Activated CD4-positive, alpha-beta memory T cell treated with anti-CD3 and anti-CD28 coated beads, Interleukin-2, amount 10 ng/mL, durations not matched to agents 7 days and 5 days (primary cell): ENCODE measurements at places on chromosomes 16 and 17.

DNA sequence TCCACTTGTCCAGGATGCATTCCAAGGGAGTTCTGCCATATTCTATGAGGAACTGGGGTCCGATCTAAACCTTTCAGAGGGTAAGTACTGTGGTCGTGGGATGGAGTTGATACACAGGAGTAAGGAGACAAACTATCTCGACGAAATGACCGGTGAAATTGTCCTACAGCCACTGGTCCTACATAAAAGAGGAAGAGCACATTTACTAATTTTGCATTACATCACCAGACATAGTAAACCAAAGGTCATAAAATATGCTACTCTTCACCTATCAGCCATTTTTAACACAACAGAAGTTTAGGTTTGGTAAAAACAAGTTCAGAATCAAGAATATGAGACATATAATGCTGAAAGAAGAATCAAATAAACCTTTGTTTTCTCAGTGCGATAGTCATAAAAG lies 8.1 kb downstream of the HSF5 start:
- no peak for DNase-seq

GRCh38 chr16:87556941-87557459 lies 45.3 kb upstream of the JPH3 start:
- no peak for DNase-seq

DNA sequence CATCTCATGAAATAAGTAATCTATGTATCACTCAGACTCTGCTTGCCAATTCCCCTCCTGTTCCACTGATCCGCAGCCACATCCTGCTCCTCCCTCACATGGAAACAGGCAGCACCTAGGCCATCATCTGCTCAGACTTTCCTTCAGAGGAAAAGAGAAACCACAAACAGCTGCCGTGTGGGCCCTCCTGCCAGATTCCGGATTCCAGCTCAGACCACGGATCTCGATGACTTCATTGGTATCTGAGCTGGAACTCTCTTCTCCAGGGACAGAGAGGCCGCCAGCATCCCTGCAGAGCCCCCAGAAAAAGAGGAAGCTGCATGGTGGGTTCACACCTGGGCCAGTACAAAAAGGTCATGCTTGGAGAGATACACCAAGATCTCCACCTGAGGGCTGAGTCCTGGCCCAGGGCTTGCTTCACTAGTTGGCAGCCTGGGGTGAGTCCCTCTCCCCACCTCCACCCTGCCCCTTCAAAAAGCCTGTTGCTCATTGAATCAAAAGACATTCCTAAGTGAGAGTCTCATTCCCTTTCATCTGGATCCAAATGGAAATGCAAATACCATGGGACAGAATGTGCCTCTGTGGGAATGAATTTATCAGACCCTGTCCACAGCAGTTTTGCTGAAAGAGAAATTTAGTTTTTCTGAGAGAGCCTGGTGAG lies 47.2 kb downstream of the HOXB1 start:
- DNase-seq: peak; percentile 54

- peak; percentile 60 for DNase-seq
These were observed 94.1 kb downstream of the MRM3 start for GRCh38 chr17:876272-876671.

- no peak for DNase-seq
These were observed 135.1 kb upstream of the CORO6 start for GRCh38 chr17:29757788-29758187.

- DNase-seq: peak; percentile 78
These were observed 39.2 kb downstream of the ZNF778 start for GRCh38 chr16:89256651-89257254.

DNA sequence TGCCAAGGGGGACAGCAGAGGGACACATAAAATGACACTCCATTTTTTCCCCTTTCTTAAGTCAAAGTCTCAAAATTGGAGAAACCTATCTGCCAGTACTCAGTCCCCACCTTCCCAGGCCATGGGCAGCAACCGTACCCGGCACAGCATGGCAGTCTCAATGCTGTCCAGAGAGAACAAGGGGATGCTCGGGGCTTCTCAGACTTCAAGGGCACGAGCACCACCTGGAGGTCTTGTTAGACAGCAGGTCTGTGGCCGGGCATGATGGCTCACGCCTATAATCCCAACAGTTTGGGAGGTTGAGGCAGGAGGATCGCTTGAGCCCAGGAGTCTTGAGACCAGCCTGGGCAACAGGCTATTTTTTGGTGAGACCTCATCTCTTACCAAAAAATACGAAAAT lies 3.2 kb downstream of the DNAH17 start:
- peak; percentile 26 for DNase-seq

- no peak for DNase-seq
These were observed 1.3 kb downstream of the NF1 start for GRCh38 chr17:31096106-31096436.

- no peak for DNase-seq
These were observed 2.6 kb downstream of the AXIN2 start for GRCh38 chr17:65558683-65559460.

GRCh38 chr16:21943571-21943970 lies 9.6 kb upstream of the UQCRC2 start:
- no peak for DNase-seq

DNA sequence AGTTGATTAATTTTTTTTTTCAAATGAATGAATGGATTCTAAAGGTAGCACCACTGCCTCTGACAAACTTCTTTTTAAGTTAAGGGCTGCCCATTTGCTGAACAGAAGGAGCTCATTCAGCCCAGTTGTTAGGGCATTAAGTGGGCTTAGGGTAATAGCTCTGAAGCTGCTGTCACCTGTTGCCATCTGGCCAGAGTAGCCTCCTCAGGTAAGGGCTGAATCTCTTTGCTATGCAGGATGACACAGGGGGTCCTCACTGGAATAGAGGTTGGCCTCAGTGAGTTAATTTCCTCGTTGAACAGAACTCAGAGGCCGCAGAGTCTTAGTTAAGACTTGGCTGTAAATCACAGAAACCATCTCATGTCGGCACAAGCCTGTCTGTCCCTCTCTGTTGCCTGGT lies 232.8 kb downstream of the CCDC182 start:
- DNase-seq: no peak

- DNase-seq: no peak
These were observed 36.4 kb downstream of the HEATR3 start for GRCh38 chr16:50102051-50102746.

DNA sequence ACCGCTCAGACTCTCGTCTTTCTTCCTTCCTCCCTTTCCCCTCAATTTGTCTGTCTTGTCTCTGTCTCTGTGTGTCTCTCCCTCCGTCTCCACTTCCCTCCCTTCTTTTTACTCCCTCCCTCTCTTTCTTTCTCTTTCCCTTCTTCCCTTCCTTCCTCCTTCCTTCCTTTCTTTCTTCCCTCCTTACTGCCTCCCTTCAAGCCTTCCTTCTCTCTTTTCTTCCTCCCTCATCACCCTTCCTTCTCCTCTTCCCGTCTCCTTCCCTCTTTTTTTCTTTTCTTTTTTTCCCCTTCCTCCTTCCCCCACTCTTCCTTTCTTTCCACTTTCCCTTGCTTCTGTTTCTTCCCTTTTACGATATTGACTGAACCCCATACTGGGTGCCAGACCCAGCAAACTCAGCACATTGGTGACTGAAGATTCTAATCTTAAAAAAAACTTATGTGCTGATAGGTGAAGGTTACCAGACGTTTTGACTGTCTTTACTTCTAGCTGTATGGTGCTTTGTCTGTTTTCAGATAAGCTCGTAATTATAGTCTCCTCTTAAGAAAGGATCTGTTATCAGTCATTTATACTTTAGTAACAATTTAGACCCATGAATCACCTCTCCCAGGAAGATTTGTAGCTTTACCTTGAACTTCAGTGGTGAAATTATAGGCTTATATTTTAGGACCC lies 481 bp upstream of the BRD7 start:
- DNase-seq: no peak

DNA sequence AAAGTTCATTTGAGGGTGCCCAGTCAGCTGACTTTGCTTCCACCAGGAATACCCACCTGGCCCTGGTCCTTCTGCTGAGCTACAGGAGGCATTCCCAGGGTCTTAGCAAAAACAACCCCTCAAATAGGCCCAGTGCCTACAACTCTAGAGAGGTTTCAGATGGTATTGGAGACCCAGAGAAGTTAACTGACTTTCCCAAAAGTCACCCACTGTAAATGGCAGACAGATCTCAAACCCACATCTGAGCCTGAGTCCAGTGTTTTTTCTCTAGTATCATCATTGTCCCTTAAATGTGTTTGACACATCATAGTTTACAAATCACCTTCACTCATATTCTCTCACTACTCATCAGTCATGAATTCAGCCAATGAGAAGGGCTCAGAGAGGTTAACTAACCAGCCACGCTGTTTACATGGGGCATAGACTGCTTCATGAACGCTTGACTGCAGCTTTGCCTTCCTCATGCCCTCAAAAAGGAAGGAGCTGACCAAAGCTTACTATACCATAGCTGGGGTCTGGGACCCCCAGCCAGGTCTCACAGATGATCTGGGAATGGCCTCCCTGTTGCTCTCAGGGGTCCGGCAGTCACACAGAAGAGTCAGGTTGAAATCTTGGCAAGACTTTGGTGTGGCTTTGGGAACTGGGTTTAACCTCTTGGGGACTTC lies 3.7 kb downstream of the PHOSPHO1 start:
- DNase-seq: no peak

DNA sequence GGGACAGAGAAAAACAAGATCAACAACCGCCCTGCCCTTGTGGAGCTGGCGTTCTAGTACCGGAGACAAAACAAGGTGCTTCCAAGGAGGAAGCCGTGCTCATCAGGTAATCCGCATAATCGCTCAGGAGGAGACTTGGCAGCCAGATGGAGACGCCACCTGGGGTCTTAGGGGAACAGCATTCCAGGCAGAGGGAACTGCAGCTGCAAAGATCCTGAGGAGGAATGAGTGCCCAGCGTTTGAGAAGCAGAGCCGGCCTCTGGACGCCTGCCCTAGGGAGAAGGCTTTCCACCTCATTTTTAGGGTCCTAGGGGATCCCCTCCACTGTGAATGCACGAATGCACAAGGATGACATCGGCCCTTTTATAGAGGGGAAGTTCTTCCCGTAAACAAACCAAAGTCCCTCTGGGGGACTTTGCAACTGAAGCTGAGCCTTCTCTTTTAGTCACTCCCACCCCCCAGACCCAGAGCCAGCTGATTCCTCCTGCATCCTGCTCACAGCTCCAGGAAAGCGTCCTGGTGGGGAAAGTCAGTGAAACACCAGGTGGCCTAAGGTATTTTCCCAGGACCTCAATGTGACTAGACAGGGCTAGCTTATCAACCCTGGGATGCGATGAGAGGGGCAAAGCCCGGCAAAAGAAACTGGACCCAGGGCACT lies 13.2 kb upstream of the MPRIP start:
- DNase-seq: no peak

DNA sequence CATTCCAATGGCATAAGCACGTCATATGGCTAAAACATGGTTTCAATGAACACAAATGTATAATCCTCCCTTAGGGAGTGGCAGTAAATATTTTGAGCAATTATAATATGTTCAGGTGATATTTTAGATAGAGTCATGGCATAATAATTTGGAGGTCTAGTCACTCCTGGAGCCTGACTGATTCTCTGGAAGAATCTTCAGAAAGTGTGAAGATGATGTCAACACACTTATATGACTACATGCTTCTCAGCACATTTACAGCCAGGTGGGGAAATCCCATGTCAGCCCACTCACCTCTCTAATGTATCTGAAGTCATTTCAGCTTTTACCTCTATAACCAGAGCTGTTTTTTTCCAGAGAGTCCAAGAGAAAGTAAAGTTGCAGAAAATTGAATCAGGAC lies 474.8 kb downstream of the SHISA9 start:
- DNase-seq: no peak

DNA sequence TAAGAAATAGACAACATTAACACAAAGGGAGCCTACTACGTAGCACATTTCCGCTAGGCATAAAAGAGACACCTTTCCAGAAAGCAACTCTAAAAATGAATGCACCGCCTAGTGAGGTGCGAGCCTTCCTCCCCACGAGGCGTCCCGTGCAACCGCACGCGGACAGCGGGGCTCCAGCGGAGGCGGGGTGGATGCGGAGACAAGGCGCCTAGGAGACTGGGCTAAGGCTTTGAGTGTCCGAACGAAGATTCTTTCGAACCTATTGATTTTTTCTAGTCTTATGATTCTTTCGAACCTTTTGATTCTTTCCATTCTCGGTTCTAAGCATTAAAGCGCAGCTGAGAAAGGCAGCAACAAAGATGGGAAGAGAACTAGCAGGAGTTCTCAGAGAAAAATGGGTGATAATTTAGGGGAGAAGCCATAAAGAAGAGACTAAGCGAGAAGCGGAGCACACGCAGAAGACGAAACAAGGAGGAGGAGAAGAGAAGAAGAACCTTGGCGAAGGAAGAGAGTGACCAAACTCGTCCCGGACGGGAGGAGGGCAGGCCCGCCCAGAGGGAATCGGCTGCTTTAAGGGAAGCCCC lies 394 bp upstream of the CPD start:
- DNase-seq: peak; percentile 67

- DNase-seq: no peak
These were observed 36.6 kb downstream of the ARHGAP23 start for GRCh38 chr17:38464723-38465390.

- no peak for DNase-seq
These were observed 539.4 kb downstream of the MAF start for GRCh38 chr16:79061181-79061580.

DNA sequence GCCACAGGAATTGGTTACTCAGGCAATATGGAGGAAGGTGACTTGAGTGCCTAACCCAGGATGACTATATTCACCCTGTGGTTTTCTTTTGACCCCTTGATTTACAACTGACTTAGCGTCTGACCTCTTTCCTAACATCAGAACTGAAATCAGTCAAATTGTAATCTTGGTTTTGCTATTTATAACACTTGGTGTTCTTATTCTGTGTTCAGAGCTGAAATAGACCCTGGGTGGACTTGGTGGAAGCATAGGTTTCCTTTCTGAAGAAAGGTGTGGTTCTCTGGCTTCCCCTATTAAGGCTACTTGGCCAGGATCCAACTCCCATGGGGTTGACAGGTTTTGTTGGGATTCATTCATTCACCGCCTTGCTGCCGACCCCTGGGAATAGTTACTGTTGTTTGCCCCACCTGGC lies 80.8 kb downstream of the CLEC16A start:
- no peak for DNase-seq

- no peak for DNase-seq
These were observed 15.5 kb upstream of the MMD start for GRCh38 chr17:55437159-55437605.

GRCh38 chr16:72179204-72179970 lies 7.4 kb upstream of the PMFBP1 start:
- DNase-seq: no peak

GRCh38 chr17:68060336-68060735 lies 24.8 kb downstream of the KPNA2 start:
- no peak for DNase-seq

DNA sequence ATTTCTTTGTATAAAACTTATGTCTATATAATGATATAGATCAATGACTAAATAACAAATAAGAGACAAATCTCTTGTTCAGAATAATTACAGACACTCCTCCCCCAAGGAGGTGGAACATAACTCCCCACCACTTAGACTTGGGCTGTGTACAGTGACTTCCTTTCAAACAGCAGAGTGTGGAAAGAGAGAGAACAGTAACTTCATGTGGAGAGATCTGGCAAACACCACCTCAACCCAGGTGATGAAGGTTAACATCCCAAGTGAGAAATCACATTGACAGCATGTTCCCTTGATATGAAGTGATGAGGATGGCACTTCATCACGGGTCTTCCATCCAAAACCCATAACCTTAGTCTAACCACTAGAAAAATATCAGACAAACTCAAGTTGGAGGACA lies 169.3 kb downstream of the PARN start:
- DNase-seq: no peak
